Naive thymus-derived CD4-positive, alpha-beta T cell (primary cell): ENCODE measurements at places on chromosomes 1 and 21.

- DNase-seq: no peak
These were observed 69.9 kb downstream of the ZC3H11B start for GRCh38 chr1:219542828-219543518.

DNA sequence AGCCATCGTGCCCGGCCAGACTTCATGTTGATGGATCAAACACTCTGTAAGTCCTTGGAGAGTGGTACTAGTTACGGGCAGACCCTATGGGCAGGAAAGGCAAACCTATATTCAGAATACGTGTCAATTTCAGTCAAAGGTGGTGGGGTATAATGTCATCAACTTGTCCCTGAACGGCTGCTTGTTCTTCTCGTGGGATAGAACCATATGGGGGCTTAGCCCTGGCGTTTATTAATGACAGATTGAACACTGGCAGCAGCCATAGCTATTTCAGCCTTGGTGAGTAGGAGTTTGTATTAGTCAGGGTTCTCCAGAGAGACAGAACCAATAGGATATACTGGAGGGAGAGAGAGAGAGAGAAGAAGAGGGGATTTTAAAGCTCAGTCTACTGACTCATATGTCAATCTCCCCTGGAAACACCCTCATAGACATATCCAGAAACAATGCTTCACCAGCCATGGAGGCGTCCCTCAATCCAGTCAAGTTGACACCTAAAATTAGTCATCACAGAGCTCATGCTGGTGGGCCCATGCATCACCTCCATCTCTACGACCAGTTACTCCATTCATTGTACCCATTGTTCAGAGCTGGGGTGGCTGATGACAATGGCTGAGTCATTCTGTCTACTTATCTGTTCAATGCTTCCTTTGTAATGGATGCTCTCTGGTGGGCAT lies 16.1 kb upstream of the AQP10 start:
- DNase-seq: no peak

- DNase-seq: no peak
These were observed 18.0 kb downstream of the CD247 start for GRCh38 chr1:167500283-167500860.

- no peak for DNase-seq
These were observed 61.4 kb upstream of the PTGS2 start for GRCh38 chr1:186741640-186742039.

GRCh38 chr1:91872000-91872399 lies 14.0 kb downstream of the TGFBR3 start:
- DNase-seq: no peak

- no peak for DNase-seq
These were observed 2.4 kb downstream of the TRIM11 start for GRCh38 chr1:228404107-228404720.

- no peak for DNase-seq
These were observed 2.4 kb upstream of the TARS2 start for GRCh38 chr1:150484861-150485260.

DNA sequence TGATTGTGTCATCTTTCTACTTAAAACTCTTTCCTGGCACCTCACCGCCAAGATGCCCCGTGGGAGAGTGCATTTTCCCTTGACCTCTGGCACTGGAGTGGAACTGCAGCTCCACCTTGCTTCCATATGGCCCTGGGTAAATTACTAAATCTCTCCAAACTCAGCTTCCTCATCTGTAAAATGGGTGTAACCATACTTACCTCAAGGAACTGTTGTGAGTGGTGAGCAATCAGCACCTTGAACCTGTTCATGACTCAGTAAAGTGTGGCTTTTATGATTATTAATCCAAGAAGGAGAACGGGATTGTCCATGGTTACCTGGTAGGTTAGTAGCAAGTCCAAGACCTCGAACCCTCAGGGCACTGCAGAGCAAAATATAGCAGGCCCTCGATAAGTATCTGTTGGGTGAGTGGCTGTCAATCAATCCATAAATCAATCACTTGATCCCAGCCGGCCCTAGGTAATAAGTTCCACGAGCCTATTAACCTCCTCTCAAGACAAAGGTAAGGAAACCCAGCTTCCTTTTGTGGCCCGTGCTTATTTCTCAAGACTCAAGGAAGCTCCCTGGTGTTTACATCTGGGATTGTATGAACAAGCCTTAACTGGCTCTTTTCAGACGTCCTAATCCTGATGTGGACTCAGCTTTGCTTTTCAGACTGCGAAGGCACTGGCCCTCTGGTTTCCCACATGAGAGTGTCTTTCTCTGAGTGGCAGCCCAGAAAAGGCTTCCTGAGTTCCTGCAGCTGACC lies 114.0 kb upstream of the GJB5 start:
- no peak for DNase-seq

GRCh38 chr1:185376840-185377635 lies 60.0 kb upstream of the IVNS1ABP start:
- no peak for DNase-seq

DNA sequence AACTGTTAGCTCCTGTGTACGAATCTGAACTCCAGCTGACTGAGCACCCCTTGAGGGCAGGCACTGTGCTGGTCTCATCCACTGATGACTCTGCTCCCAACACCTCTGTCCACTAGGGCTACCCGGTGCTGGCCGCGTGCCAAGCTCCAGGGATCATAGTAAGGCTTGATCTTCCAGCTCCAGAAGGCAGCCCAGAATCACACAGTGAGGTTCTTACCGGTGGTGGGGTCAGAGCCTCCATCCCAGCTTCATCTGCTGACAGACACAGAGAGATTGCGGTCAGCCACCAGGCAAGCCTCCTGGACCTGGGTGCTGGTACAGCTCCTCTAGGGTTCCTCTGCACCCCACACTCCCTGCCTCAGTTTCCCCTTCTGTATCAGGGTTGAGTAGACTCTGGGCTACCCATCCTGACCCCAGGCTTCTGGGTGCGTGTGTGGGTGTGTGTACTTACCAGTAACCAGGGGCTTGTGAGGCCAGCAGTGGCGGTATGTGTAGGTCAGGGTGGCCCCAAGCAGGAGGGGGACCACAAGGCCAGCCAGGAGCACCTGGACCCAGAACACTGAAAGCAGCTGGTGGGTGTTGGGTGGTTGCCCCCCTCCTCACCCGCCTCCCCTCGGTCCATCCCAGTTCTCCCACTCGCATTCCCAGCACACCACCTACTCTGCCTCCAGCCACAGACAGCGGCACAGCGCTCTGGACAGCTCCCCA lies 3.4 kb downstream of the TNFRSF25 start:
- no peak for DNase-seq

- no peak for DNase-seq
These were observed 11.9 kb downstream of the FMO5 start for GRCh38 chr1:147213271-147213670.

DNA sequence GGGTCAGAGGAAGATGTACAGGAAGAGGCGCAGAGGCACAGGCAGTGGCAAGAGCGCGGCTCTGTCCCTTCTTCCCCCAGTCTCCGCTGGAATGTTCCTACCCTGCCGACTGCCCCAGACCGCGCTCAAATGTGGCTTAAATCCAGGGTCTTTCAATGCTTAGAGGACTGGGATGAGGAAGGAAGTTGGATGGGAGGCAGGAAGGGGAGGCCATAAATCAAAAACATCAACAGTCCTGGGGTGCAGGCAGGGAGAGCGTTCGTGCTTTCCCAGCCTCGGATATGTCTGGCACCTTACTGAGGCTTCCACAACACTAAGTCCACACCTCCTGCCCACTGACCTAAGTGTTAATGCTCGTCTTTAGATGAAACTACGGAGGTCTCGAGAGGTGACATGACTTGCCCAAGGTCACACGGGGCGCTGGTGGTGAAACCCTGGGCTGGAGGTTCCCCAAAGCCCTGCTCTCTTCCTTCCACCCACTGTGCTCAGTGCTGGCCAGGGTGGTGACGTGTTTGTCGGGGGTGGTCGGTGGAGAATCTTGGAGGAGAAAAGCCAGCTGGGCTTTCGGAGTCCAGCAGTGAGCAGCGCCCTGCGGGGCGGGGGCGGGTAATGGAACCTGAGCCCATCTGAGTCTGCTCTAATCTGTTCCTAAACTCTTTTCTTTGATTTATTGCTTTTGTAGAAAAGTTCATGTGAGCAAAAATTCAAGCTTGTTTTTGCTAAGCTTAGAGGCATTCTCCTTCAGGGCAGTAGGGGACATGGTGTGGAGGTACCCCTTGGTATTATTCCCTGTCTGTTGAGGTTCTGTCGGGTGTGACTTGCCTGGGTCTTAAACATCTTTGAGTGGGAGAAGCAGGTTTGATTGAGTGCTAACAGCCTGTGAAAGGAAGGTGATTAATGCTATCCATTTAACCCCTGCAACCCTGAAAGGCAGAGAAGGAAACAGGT lies 708 bp downstream of the CDA start:
- DNase-seq: no peak

DNA sequence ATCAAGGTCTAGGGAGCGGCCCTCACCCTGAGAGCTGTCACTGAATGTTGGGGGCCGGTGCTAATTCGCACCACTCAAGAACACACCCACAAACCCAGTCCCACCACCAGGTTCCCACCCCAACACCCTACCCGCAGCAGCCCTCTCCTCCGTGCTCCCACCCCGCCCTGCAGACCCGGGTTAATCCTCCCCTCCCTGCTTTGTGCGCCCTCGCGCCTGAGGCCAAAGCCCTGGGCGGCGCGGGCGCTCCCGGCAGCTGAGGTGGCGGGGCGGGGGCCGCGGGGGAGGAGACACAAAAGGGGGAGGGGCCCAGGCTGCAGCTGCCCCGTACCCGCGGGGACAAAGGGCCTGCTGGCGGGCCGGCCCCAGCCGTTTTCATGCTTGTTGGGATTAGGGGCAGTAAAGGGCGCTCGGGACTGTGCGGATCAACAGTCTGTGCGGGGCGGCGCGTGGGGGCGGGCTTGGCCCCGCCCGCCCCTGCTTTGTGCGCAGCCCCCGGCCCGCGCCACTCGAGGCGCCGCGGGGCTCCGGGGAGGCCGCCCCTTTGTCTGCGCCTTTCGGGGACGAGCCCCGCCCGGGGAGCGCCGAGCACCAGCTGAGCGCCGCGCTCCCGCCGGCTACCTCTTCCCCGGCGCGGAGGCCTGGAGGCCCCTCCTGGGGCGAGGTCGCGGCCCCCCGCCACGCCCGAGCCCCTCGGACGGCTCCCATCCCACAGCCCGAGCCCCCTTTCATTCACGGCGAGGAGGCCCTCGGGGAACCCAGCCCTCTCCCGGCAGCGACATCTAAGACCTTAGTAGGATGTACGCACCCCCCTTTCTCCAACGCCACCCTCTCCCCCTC lies 10.9 kb downstream of the C1orf216 start:
- DNase-seq: peak; percentile 7

- DNase-seq: no peak
These were observed 4.4 kb upstream of the ELF3 start for GRCh38 chr1:202005958-202006357.

- DNase-seq: no peak
These were observed 328.9 kb downstream of the PTBP2 start for GRCh38 chr1:97050506-97050905.

DNA sequence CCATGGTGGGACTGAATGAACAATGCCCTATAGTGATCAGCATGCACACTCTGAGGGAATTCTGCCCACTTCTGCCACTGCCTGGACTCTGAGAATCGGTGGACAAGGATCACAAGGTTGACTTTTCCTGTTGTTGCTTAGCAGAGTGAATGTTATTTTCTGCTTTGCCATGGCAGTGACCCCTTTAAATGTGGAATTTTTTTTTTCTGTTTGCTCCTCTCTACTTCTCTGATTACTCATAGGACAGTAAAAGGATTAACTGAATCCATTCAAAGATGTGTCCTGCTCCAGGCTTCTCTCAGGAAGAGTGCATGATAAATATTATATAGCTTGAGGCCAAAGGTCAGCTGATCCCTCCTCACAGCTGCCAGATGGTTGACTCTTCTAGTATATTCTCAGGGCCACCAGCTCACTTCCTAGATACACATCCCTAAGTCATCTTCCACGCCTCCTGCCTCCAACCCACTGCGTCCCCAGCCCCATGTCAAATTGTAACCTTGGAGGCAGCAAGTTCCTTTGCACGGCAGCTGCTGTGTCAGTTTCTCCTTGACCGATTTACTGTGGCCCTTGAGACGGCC lies 74.0 kb upstream of the RALGPS2 start:
- no peak for DNase-seq

GRCh38 chr1:156126043-156126629 lies 11.6 kb downstream of the LMNA start:
- no peak for DNase-seq

DNA sequence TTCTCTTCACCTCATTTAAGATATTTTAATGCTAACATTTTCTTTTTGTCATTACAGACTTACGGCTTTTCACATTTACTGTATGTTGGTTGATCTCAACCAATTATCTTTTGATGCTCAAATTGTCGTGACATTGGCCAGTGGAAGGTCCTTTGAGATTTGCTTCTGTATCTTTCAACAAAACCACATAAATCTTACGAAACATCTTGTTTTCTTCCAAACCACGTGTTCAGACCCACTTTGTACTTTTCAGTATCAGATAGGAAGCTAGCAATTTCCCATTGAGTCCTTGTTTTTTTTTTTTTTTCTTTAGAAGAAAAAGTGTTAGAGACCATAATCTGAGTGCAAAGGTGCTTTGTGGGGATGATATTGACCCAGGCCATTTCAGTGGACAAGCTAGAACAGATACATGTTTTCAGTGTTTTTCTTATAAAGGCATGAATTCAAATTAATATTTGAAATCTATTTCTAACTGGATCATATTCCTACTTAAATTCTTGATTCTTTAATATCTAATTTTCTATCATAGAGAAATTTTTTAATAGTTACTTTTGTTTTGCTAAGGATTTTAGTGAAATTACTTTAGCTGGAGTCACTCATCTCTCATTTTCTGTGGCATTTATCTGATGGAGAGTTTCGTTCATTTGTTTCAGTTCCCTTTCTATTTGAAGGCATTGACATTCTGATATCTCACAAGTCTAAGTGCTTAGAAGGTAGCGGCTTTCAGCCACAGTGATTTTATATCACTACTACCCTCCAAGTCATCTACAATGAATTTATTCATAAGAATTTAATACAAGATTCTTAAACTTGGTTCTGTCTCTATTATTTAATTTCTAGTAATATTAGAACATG lies 26.7 kb downstream of the ATG4C start:
- no peak for DNase-seq

DNA sequence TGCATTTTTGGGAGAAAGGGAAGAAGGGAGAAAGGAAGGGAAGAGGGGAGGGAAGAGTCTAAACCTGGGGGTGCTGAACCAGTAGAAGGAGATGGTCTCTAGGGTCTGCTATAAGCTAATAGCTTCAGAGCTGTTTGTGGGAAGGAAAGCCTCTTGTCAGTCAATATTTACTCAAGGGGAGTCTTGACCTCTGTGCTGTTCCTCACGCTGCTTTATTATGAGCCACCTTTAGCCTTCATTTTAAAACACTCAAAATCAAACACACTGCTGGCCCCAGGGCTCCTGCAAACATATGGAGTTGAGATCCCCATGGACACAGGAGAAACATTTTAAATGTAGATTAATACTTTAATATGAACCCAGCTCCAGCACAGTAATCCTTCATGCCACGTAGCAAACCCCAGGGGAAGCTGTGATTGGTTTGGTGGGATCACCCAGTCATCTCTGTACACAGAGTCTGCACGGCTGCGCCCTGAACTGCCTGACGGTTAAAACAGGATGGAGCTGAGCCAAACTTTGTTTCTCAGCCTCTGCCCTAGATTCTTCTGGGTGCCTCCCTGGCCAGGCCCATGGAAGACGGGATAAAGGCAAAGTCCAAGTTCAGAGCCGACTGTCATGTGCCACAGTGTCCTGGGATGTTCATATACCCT lies 40.2 kb upstream of the VWA5B1 start:
- no peak for DNase-seq
